ENCODE measurements at places on chromosomes 4 and X.

DNA sequence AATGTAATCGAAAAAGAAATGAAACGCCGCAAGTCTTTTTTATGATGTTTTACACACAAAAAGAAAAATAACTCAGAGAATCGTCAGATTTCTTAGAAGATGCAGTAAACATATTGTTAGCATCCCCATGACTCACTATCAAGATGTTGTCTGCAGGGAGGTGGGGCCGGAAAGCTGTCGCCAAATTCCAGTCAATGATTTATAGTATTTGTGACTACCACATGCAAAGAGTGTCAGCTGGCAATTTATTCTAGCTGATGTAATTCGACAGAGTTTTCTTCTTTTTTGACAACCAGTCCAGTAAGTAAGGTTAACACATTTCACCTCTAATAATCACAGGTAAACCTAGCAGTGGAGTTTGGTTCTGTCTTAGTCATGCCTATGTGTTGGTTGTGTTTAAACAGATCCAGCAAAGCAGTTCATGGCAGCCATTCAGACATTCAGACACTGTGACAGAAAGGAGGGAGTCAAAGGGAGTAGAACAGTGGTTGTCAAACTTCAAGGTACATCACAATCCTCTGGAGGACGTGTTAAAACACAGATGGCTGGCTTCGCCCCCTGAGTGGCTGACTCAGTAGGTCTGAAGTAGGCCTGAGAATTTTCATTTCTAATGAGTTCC lies 19.8 kb upstream of the PPP1R2C start:
- no peak for DNase-seq

- no peak for DNase-seq
Measured at GRCh38 chrX:134396174-134396573, 63.8 kb upstream of the HPRT1 start.

GRCh38 chrX:34656467-34656841 lies 631 bp downstream of the TMEM47 start:
- no peak for DNase-seq

DNA sequence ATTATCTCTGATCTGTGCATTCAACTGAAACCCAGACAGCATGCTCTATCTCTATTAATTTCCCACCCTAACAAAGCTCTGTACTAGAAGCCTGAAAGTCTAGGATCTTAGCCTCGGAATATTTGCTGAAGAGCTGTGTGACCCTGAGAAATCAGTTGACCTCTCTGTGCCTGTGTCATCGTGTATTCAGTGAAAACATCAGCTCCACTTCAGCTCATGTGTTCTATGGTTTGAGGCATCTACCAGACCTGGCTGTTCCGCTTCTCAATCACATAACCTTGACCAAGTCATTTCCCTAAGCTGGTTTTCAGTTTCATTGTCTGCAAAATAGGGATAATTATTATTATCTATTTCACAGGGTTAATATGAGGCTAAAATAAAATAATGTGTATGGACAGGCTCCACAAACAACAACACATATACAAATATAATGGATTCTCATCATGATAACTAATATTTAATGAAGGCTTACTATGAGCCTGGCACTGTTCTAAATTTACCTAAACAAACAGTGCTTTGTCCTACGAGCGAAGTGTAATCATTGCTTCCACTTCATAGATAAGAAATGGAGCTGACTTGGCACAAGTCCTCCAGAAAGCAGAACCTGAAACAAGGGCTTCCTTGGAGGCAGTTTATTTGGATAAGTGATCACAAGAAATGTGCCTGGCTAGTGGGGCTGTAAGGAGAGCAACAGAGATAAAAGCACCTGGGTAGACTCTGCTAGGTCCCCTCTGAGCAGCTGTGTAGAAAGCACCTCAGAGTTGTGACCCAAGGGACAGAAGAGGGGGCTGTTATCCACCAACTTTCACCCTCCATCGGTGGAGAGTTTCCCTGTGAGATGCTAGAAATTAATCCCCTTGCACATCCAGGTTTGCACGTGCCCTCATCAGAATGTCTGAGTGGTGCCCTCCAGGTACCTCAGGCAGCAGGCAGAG lies 356.9 kb downstream of the RAB28 start:
- DNase-seq: no peak

- DNase-seq: no peak
Measured at GRCh38 chrX:150547375-150548115, 20.9 kb upstream of the MTM1 start.

GRCh38 chrX:12360383-12360782 lies 222.1 kb downstream of the FRMPD4 start:
- no peak for DNase-seq

- DNase-seq: no peak
Measured at GRCh38 chr4:165877286-165877685, 4.2 kb downstream of the TLL1 start.

- DNase-seq: no peak
Measured at GRCh38 chr4:5365071-5366008, 314.1 kb downstream of the STK32B start.

- DNase-seq: no peak
Measured at GRCh38 chr4:54539500-54540029, 118.2 kb upstream of the KIT start.

- DNase-seq: no peak
Measured at GRCh38 chr4:149793459-149793858, 22.2 kb downstream of the IQCM start.

DNA sequence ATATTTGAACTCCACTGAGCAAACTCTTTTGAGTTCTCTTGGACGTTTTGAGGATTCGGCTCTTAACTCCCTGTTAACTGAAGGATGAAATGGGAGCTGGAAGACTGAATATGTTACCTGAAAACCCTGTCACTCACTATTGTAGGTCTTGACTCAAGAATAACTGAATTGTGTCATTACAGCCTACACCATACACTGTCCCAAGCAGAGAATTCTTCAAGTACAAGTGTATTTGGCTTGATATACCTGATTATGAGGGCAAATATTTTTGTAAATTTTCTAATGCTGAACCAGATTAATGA lies 276.1 kb downstream of the CFAP299 start:
- no peak for DNase-seq

GRCh38 chrX:75156531-75156945 lies 455 bp upstream of the ABCB7 start:
- DNase-seq: no peak

GRCh38 chr4:94500685-94501084 lies 48.9 kb downstream of the PDLIM5 start:
- no peak for DNase-seq

- DNase-seq: no peak
Measured at GRCh38 chrX:34325460-34325859, 193.3 kb upstream of the FAM47A start.

DNA sequence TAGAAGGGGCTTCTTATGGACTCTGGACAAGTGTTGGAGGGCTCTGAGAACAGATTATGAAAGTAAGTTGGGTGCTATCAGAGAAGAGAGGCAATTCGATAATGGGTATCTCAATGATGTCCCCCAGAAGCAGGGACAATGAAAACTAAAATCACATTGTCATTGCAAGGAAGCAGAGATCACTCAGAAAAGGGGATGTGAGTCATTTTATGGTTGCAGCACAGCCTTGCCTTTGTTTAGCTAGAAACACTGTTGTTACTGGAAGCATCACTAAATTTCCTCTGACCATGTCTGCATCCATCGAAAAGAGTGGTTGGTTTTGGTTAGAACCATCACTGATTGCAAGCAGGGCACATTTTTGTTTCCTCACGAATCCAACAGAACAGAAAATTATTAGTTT lies 246.8 kb upstream of the NWD2 start:
- DNase-seq: no peak

GRCh38 chrX:25442499-25442898 lies 426.7 kb upstream of the ARX start:
- no peak for DNase-seq

DNA sequence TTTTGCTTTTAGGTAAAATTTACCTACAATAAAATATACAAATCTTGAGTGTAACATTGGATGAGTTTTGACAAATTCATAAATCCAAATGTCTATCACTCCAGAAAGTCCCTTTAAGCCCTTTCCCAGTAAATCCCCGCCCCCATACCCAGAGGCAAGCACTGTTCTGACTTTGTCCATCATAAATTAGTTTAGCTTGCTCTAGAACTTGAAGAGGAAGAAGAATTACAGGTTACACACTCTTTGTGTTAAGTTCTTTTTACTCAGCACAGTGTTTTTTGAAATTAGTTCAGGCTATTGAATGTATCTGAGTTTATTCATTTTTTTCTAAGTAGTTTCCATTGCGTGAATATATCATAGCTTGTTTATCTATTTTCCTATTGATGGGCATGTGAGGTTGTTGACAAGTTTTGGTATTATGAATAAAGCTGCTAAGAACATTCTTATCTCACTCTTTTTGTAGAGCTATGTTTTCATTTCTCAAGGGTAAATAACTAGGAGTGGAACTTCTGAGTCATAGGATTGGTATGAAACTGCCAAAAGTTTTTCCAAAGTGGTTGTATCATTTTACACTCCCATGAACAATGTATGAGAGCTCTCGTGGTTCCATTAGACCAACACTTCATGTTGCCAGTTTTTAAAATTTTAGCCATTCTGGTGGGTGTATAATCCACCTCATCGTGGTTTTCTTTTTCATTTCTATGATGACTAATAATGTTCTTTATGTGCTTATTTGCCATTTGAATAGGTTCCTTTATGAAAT lies 22.4 kb upstream of the HPSE start:
- no peak for DNase-seq

GRCh38 chrX:10526451-10526850 lies 93.9 kb downstream of the MID1 start:
- DNase-seq: no peak

DNA sequence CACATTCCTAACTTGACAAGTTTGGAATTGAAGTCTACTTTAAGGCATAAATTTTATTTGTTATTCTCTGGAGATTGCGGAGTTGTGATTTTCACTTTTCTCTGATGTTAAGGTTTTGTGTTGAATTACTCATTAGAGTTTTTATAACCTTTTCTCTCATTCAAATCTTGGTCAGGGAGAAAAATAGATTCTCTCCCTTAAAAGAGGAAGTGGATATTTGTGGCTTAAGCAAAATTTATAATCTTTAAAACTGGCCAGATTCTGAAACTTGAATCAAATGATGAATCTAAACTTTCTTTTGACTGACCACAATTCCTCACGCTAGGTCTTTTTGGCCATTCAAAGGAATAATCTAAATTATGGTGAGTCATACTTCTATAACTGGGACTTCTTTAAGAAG lies 361.4 kb downstream of the TEX13C start:
- no peak for DNase-seq

DNA sequence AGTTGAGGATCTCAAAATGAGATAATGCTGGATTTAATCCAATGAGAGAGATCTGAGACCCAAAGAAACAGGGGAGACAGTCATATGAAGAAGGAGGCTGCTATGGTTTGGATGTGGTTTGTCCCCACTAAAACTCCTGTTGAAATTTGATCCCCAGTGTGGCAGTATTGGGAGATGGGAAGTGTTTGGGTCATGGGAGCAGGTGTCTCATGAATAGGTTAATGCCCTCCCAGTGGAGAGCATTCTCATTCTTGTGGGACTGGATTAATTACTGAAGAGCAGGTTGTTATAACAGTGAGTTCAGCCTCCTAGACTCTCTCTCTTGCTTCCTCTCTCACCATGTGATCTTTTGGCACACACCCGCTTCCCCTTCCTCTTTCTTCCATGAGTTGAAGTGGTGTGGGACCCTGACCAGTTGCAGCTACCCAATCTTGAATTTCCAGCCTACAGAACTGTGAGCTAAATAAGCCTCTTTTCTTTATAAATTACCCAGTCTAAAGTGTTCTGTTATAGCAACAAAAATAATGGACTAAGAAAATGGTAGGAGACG lies 70.3 kb downstream of the PPEF2 start:
- no peak for DNase-seq

GRCh38 chrX:122439831-122440230 lies 744.2 kb upstream of the GRIA3 start:
- no peak for DNase-seq

DNA sequence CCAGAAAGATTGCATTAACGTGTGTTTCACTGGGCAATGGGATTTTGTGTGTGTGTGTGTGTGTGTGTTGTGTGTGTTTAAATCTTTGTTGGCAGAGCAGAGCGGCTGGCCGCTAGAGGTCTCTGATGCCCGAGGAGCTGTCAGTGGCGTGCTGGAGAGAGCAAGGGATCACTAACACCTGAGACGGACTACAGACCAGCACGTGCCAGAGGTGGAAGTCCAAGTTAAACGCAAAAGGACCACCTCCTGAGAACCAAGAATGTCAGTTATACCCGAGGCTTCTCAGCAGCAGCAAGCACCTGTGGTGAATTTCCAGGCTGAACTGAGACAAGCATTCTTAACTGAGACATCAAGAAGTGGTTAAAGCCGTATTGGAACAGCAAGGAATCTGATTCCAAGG lies 9.0 kb upstream of the SLC25A14 start:
- DNase-seq: peak; percentile 8

GRCh38 chrX:30906726-30907125 lies 17.7 kb upstream of the TAB3 start:
- no peak for DNase-seq

GRCh38 chr4:54255881-54256280 lies 26.8 kb downstream of the PDGFRA start:
- DNase-seq: no peak

- DNase-seq: no peak
Measured at GRCh38 chr4:148515248-148515647, 73.0 kb upstream of the NR3C2 start.

DNA sequence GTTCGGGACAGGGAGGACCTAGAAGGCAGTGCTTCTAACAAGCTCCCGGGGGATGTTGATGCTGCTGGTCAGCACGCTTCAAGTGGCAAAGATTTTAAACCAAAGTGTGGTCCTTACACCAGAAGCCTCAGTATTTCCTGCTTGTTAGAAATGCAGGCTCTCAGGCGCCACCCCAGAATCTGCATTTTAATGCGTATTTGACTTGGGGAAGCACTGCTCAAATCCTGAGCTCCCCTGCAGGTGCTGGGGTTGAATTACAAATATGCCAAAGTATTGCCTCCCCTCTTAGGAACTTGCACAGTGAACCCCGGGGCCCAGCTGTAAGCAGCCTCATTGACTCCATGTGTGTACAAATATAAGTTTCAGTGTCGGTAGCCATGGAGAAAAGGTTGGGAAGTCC lies 70.8 kb upstream of the RAI2 start:
- no peak for DNase-seq

GRCh38 chrX:134416087-134416486 lies 43.9 kb upstream of the HPRT1 start:
- DNase-seq: no peak
